ENCODE measurements at places on chromosomes 16 and 17.
A peak's percentile ranks its signal among the peaks of the same experiment; 100 is the strongest.

DNA sequence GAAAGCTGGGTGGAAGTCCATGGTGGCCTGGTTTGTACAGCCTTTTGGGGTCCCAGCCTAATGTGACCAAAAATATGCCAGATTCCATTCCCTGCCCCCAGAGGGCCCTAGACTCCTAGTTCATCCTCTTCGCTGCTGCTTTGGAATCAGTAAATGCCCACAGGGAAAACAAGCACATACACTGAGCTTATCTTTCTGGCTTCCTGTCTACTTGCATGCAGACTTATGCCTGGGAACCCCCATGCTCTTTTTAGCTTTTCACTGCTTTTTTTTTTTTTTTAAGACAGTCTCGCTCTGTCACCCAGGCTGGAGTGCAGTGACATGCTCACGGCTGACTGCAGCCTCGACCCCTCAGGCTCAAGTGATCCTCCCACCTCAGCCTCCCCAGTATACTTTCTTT is 6.2 kb upstream of the CD300LG start:
- no peak for DNase-seq

DNA sequence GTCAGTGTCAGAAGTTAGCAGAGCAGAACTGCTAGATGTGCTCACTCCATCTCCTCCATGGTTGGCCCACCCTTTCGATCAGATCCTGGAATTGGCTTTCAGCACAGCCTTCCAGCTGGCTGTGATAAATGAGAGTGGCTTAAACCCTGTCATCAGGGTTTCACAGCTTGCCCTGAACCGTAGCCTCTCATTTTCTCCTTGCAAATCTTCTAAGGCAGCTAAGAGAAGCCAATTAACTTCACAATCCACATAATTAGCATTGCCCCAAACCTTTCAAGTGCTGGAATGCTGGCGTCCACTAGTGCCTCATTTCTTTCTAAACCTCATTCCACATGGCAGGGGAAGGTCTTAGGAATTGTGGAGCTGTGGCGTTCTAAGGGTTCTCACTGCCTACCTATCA is 21.7 kb downstream of the MILR1 start:
- no peak for DNase-seq

DNA sequence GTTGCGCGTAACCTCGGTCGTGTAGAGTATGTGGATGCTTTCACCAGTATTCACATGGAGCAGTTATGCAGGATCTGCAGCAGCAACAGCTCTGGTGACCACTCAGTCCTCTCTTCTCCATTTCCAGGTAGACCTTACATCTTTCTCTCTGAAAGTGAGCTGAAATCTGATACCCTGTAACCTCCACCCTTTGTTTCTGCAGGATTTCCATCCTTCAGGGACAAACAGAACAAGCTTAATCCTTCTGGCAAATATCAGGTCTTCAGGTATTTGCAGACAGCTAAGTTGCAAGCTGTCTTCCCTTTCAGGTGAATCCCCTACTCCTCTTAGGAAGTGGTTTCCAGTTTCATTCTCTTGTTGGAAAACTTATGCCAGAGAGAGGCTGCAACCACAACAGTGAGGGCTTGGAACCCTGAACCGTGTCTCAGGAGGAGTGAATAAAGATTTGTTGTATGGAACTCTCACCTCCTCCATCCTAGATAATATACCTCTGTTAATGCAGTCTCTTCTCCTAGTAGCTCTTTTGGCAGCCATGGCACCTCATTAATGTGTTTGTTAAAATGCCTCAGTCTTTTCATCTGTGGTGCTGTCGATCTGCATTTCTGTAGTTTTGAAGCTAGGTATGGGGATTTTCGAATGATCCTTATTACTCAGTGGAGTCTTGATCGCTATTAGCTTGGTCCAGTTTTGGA is 172.5 kb downstream of the PRKCA start:
- no peak for DNase-seq

DNA sequence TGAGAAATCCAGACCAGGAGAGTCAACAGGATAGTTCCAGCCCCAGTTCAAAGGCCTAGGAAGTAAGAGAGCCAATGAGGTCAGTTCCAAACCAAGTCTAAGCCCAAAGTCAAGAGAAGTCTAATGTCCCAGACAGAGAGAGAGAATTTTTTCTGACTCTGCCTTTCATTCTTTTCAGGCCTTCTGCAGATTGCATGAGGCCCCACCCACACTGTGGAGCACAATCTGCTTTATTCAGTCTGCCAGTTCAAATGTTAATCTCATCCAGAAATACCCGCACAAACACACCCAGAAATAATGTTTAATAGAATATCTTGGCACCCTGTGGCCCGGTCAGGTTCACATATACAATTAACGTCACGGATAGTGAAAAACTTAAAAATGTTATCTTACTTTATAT is 962.4 kb upstream of the SOX9 start:
- DNase-seq = no peak

DNA sequence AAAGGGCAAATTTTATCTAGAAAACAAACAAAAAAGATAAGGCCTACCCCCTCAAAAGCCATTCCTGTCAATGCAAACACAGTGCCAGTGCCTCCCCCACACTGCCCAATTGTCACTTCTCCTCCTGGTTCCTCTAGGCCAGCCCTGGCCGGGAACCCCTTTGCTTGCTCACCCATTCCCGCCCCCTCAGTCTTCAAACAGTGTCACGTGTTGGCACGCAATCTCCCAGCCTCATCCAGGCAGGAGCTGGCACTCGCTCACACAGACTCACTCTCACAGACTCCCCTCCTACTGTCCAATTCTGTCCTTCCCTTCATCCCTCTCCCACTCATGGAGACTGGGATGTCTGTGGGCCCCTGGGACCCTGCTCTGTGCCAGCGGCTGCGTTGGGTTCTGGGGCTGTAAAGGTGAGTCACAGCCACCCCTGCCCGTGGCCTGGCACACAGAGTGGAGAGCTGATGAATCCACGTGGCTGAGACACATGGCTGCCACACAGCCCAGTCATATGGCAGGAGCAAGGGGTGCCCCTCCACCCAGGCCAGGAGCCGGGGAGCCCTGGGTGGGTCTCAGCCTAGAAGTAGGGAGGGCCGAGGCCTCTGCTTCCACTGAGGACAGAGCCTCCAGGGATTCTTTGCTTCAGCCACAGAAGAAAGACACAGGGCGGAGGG is 54.8 kb downstream of the VAC14 start:
- DNase-seq = no peak

DNA sequence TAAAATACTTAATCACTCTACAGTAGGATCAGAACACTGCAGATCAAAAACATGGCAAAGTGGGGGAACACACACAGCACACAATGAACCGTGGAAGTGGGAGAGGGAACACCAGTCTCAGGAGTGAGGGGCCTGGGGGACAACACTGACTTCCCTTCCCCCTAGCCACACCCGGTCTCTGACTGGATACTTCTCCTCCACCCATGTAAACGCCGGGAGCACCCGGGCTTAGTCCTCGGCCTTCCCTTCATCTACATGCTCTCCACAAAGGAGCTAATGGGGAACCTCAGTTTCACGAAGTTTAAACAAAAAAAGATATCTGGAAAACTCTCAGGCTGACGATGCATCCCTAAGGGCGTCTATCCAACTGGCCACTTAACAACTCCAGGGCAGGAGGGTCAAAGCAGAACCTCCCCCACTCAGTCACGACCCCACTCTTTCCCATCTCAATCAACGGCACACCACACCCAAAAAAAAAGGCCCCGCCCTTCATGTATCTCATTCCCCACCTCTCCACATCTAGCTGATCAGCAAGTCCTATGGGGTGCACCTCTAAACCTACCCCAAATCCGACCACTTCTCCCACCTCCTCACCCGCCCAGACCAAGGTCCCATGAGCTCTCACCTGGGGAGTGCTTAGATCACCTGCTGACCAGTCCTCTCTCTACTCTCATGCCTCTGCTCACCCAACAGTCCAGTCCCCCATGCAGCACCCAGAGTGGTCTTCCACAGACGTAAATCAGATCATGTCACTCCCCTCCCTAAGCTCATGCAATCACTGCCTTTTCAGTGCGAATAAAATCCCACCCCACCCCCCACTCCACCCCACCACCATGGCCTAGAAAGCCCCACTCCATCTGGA is 7.4 kb downstream of the ZDHHC7 start:
- DNase-seq = no peak

DNA sequence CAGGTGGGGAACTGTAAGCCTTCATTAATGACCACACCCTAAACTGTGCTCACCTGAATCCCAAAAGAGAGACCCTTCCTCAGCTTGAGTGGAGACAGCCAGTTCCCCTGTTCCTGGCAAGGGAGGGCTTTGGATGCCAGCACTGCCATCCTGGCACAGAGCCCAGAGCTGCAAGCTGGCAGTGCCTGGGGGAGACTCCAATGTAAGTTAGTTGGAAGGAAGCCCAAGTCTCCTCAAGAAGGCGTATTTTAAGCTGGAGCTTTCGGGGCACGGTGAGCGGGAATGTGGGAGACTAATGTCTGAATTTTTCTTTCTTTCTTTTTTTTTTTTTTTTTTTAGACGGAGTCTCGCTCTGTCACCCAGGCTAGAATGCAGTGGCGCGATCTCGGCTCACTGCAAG is 4.7 kb downstream of the CDC42EP4 start:
- no peak for DNase-seq

- DNase-seq = no peak
Observed at GRCh38 chr16:4257646-4258556, 14.9 kb downstream of the TFAP4 start.

DNA sequence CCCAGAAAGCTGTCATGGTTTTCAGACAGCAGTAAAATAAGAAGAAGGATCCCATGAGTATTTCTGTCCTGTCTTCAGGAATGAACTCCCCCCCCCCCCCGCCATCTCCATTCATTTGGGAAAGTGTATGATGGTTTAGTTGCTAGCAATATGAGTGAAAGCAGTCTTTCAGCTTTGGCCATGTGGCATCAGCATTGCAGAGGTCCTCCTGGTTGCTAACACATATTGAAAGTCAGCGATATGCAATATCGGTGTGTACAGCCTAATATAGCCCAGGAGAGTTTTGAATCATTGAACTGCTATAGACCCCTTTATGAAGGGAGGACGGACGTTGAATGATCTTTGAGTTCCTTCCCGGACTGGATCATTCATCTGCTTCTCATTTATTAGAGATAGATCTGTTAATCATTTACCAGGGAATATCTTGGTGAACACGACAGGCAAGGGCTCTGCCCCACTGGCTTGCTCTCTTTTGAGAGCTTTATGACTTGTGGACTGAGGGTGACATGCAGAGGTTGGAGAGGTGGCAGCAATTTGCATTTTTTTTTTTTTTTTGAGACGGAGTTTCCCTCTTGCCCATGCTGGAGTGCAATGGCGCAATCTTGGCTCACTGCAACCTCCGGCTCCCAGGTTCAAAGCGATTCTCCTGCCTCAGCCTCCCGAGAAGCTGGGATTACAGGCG is 25.2 kb downstream of the DEF8 start:
- DNase-seq = no peak

DNA sequence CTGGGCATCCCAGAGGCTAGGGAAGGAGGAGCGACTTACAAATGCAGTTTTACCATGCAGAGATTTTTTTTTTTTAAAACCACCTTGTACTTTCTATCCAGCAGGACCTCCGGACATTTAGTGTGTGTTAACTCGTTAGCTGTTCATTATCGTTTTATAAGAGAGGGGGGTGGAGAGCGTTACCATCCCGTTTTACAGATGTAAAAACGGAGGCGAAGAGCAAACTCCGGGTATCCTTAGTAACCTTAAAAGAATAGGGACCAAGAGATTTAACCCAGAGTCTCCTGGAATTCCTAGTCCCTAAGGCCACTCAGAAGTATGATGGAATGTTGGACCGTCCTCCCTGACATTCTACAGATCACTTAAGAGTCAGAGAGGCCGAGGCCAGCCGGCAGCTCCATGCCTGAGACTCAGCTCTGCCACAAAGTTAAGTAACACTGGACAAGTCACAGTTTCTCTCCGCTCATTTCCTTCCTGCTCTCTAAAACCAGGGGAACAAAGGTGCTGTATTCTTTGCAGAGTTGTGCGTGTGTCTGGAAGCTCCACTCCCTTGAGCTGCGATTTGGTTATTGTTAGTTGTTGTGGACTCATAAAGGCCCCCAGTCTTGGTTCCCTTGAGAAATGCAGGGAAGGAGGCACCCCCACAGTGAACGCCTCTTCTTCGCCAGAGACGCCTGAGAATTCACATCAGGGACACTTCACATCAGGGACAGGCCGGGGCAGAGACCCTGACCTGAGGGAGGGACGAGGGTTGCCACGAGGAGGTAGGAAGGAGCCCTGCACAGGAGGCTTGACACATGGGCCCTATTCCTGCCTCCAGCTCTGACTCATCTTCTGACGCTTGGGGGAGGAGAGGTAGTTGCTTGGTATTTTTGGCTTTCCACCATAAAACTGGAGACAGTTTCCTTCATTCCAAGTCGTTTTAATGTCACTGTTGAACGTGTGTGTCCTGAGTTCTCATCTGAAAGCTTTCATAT is 1.2 kb downstream of the DUSP14 start:
- DNase-seq = no peak

GRCh38 chr17:17580662-17581470 is 10.6 kb downstream of the PEMT start:
- no peak for DNase-seq

DNA sequence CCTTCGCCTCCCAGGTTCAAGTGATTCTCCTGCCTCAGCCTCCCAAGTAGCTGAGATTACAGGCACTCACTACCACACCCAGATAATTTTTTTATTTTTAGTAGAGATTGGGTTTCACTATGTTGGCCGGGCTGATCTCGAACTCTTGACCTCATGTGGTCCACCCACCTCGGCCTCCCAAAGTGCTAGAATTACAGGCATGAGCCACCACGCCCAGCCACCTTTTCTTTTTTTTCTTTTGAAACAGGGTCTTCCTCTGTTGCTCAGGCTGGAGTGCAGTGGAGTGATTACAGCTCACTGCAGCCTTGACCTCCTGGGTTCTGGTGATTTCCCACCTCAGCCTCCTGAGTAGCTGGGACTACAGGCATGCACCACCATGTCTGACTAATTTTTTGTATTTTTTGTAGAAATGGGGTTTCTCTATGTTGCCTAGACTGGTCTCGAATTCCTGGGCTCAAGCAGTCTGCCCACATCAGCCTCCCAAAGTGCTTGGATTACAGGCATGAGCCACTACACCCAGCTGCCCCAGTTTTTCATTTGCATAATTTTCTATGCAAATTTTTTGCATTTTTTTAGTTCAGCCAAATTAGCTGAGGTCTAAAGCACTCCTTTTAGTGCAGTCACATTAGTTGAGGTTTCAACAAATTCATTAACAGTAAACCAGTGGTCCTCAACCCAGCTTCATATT is 11.3 kb downstream of the WWP2 start:
- no peak for DNase-seq

DNA sequence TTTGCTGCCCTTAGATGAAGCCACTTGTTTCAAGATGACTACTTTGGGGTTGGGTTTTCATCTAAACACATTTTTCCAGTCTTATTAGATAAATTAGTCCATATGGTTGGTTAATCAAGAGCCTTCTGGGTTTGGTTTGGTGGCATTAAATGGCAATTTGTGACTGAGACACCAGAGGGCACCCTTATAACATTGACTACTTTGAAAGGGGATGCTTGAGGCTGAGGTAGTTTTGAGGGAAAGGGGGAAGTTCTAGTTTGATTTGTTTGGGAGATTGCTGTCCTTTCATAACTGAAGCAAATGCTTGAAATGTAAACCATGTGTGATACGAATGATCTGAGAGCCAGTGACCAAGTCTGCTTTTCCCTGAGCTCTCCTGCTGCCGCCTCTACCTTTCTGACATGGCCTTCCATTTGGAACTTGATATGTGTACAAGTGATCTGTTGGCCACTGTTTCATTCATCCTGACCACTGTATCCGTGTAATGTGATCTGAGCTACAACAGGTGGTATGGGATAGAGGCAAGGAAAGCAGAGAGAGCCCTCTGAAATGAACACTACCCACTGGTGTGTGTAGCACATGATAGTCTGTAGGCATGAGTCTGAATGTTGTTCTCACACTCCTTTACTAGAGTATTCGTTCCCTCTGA is 5.8 kb upstream of the RARA start:
- DNase-seq = peak; percentile 64
